ENCODE measurements at places on chromosomes 3 and 15. TPM values are rescaled to one million over a fixed set of nuclear protein-coding genes. Genes with fewer than 3 reads are reported as not detected.

DNA sequence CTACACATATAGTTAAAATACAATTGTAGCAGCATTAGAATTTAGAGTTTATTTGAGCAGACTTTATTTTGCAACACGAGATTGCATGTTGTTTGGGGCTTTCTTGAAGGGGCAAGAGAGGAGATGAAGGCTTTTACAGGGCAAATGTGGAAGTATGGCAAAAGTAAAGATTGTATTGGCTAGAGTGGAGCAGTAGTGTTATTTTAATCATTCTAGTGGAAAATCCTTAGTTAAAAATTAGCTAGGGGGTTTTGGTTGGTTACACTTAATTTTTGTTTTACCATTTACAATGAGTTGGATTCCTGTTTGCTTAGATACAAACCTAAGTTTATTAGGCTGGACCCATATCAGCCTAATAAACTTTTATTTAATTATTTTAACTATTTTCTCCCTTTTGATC, 4.6 kb downstream of the OR5H15 start:
- H3K36me3 ChIP-seq = no peaks in the 10 kb centered on the region
- no peak overlapping the region for H3K4me3 ChIP-seq
- no peak for DNase-seq
- H3K27me3 ChIP-seq = no peaks in the 10 kb centered on the region

GRCh38 chr15:56821721-56822425, 88.6 kb upstream of the ZNF280D start:
- no peaks in the 10 kb centered on the region for H3K27me3 ChIP-seq
- H3K4me1 ChIP-seq = peaks cover 24% of the 10 kb centered on the region
- DNase-seq = peak; percentile 29

DNA sequence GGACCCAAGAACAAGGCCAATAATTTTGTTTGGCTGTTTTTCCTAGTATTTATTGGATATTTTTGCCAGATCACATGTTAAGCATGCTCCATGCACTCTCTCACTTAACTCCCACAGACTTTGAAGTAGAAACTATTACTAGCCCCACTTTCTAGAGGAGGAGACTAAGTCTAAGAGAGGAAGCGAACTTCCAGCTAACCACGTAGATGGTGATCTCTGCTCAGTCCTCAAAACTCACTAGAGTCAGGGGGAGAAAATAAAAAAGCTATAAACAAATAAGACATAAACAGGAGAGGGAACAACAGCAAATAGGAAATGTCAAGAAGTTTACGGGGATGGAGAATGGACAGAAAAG, 481.0 kb upstream of the PROK2 start:
- peaks cover 14% of the 10 kb centered on the region for H3K4me1 ChIP-seq
- no peaks in the 10 kb centered on the region for H3K36me3 ChIP-seq
- no peak for DNase-seq
- no peaks in the 10 kb centered on the region for H3K27me3 ChIP-seq
- H3K27ac ChIP-seq = no peak overlapping the region

GRCh38 chr3:133330065-133330464, 69.8 kb upstream of the BFSP2 start:
- no peak for DNase-seq
- no peaks in the 10 kb centered on the region for H3K27me3 ChIP-seq

DNA sequence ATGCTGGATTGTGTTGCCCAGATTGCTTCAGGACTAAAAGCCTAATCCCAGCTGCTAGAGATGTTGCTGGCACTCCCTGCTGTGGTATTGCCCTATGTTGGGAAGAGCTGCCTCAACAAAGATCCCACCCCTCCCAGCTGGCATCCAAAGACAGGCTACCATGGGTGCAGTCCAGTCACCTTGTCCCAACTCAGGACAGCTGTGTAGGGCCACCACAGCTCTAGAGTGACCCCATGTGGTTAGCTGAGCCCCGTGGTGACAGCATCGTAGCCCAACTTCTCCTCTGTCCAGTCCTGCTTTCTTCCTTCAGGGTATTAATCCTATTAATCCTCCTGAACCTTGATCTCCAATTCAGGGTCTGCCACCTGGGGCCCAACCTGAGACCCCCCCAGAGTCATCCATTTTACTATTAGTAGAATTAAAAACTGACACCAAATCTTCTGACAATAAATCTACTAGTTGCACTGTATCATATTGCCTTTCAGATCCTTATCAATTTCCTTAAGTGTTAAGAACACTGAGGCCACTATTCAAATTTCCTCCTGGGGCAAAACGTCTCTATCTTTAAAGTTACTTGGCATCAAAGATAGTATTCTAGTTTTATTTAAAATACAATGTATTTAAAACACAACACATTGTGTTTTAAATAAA, 83.5 kb downstream of the AQP9 start:
- DNase-seq = no peak
- H3K27ac ChIP-seq = no peak overlapping the region
- peaks cover 7% of the 10 kb centered on the region for H3K4me1 ChIP-seq
- no peak overlapping the region for H3K4me3 ChIP-seq
- no peaks in the 10 kb centered on the region for H3K36me3 ChIP-seq

GOLGA6B gene
- total RNA-seq = not detected

DNA sequence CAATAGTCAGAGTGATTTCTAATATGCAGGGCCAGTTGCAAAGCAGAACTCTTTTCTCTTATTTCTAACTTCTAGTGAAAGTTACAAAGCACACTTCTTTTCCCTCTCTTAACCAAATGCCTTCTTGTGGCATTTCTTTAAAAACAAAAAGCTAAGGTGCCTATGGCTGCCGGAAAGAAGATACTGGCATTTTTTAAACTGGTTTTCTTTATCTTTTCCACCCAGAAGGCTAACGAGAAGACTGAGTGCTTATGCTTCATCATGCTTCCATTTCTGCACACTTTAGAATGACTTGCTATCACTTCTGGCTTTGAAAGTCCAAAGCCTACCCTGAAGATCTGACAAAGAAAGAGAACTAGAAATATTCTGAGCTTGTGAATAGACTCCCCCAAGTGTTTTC, 141.3 kb downstream of the P2RY1 start:
- H3K4me3 ChIP-seq = no peak overlapping the region
- H3K27ac ChIP-seq = no peak overlapping the region
- no peak for DNase-seq
- no peaks in the 10 kb centered on the region for H3K27me3 ChIP-seq

GPR27 gene
- total RNA-seq = 1.2 TPM

TRIM42 gene
- total RNA-seq = not detected

DNA sequence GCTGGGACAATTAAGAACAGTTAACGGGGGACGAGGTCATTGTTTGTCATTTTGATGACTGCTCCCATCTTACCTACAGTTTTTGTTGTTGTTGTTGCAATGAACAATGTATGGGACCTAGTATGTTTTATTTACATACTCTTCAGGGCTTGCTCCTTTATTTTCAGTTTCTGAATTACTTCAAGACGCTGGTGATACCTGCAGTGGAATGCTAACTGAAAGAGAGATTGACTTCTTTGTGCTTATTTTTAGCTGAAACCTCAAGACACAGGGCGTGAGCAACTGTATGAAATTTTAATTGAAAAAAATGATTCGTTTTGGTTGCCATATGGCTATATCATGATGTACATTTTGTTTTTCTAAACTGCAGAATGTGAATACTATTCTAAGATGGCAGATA, 297.9 kb downstream of the EDEM1 start:
- H3K36me3 ChIP-seq = no peaks in the 10 kb centered on the region
- no peak overlapping the region for H3K4me3 ChIP-seq
- no peaks in the 10 kb centered on the region for H3K4me1 ChIP-seq
- H3K27ac ChIP-seq = no peak overlapping the region

- H3K36me3 ChIP-seq = no peaks in the 10 kb centered on the region
- H3K27ac ChIP-seq = no peak overlapping the region
- DNase-seq = no peak
- H3K4me1 ChIP-seq = no peaks in the 10 kb centered on the region
These were observed 175.6 kb upstream of the MLF1 start for GRCh38 chr3:158395421-158395820.

DNA sequence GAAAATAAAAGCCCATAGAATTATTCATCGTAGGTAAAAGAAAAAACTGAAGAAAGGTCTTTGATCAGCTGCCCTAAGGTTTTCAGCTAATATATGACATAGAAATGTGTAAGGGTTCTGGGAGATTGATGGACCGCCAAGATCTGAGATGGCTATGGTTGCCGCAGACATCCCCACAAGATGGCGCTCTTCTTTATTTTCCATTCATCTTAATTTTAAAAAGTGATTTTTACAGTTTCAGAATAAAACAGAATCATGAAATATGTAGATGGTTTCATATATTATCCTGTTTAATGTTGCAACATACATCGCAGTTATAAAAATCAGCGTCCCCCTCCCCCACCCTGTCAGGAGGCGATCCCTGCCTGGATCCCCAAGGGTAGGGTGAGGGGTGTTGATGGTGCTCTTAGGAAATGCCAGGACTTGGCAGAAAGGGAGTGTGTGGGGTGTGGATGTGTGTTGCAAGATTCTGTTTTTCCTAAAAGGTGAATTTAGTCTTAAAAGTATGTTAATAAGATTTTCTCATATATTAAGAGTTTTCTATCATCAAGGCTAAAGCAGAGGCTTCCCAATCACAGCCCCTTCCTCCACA, 68.8 kb downstream of the ANXA2 start:
- no peaks in the 10 kb centered on the region for H3K27me3 ChIP-seq
- H3K4me1 ChIP-seq = no peaks in the 10 kb centered on the region
- no peak for DNase-seq
- H3K36me3 ChIP-seq = no peaks in the 10 kb centered on the region
- H3K27ac ChIP-seq = no peak overlapping the region

DNA sequence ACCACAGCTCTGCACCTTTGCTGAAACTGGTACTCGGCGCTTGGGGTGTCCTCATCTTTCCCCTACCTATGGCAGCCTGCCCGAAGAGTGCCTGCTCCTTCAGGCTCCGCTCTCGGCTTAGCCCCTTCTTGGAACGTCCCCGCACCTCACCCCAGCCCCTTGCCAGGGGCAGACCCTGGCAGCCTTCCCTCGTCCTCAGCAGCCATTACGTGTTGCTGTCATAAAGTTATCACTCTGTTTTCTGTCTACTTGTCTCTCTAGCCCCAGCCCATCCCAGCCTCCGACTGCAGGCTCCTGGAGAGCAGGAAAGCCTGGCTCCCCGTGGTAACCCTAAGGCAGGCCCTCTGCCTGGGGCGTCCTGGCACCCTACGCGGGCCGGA, 5.1 kb upstream of the BAHD1 start:
- peaks cover 32% of the 10 kb centered on the region for H3K27me3 ChIP-seq
- H3K27ac ChIP-seq = no peak overlapping the region
- peaks cover 13% of the 10 kb centered on the region for H3K4me1 ChIP-seq
- peak overlapping the region; percentile 60 for H3K4me3 ChIP-seq
- DNase-seq = no peak

DNA sequence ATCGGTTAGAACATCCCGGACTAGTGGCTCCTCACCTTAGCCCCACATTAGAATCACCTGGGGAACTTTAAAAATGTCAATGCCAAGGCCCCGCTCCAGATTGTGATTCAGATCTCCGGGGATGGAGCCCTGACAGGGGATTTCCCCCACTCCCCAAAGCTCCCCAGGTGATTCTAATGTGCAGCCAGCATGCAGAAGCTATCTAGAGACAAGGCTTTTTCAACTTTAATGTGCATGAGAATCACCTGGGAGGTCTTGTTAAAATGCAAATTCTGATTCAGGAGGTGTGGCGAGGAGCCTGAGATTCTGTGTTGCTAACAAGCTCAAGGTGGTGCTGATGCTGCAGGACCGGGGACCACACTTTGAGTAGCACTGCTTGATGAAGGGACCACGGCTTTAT, 156.7 kb downstream of the RAB11A start:
- H3K4me3 ChIP-seq = no peak overlapping the region
- H3K36me3 ChIP-seq = no peaks in the 10 kb centered on the region
- H3K4me1 ChIP-seq = no peaks in the 10 kb centered on the region
- DNase-seq = no peak
- H3K27ac ChIP-seq = no peak overlapping the region

GRCh38 chr3:149476225-149476624, 1.7 kb downstream of the TM4SF4 start:
- H3K36me3 ChIP-seq = no peaks in the 10 kb centered on the region
- no peak overlapping the region for H3K4me3 ChIP-seq
- H3K4me1 ChIP-seq = peaks cover 43% of the 10 kb centered on the region
- no peaks in the 10 kb centered on the region for H3K27me3 ChIP-seq

IVD gene
- total RNA-seq = 62.3 TPM

DNA sequence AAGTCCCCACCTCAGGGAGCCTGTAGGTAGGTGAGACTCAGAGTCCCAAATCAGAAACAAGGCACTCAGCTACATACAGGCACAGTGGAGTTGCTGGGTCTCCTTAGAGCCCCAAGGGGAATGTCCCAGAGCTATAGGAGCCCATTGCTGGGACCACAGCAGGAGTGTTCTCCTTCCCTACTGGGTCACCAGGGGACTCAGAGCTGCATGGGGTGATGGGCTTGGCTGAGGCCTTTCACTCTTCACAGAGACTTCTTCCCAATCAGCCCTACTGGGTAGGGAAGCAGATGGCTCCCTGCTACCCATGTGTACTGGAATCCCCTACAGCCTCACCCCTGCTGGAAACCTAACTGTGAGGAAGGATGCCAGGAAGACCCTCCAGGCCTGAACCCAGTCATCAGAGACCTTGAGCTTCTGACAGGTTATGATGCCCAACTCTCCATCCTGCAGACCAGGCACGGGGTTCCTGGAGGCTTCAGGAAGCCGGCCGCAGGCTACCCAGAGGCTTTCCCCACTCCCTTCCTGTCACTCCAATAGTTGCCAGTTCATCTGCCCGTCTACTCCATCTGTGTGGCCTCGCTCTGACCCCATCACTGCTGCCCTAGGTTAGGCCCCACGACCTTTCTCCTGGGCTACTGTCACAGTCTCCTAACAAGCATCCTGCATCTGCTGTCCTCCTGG, 24.0 kb downstream of the RASGRF1 start:
- H3K36me3 ChIP-seq = no peaks in the 10 kb centered on the region
- no peak overlapping the region for H3K4me3 ChIP-seq
- no peaks in the 10 kb centered on the region for H3K27me3 ChIP-seq
- DNase-seq = no peak
- H3K27ac ChIP-seq = no peak overlapping the region

DNA sequence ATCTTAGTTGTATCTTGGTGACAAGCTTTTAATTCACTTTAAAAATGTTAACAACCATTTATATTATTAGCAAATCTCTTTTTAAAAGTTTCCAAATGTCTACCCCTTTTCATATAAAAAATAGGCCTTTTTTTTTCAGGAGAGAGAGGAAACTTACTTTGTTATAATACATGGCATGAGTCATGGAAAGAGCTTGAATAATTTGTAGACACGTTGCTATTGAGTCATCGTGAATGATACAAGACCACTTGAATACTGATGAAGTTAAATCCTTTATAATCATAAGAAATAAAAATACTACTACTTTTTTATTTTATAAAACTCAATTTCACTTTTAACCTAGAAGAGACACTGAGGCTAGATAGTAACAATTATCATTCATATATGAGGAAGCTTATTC, 70.3 kb upstream of the BBX start:
- H3K27ac ChIP-seq = no peak overlapping the region
- H3K4me3 ChIP-seq = no peak overlapping the region
- H3K36me3 ChIP-seq = no peaks in the 10 kb centered on the region
- DNase-seq = no peak
- H3K4me1 ChIP-seq = no peaks in the 10 kb centered on the region

- no peaks in the 10 kb centered on the region for H3K27me3 ChIP-seq
- H3K27ac ChIP-seq = no peak overlapping the region
- DNase-seq = no peak
- no peaks in the 10 kb centered on the region for H3K36me3 ChIP-seq
- no peak overlapping the region for H3K4me3 ChIP-seq
These were observed 1060.2 kb downstream of the NSUN3 start for GRCh38 chr3:95123104-95123503.

LMAN1L gene
- total RNA-seq = not detected

All from psoas muscle (tissue), 8 donors.